NCI-H1436 (cell line): ENCODE measurements at places on chromosomes 2 and 18.

GRCh38 chr2:223414646-223415045 is 187.5 kb downstream of the SCG2 start:
- no peak for DNase-seq

- DNase-seq = peak; percentile 51
Measured at GRCh38 chr2:27428978-27429541, 629 bp downstream of the NRBP1 start.

DNA sequence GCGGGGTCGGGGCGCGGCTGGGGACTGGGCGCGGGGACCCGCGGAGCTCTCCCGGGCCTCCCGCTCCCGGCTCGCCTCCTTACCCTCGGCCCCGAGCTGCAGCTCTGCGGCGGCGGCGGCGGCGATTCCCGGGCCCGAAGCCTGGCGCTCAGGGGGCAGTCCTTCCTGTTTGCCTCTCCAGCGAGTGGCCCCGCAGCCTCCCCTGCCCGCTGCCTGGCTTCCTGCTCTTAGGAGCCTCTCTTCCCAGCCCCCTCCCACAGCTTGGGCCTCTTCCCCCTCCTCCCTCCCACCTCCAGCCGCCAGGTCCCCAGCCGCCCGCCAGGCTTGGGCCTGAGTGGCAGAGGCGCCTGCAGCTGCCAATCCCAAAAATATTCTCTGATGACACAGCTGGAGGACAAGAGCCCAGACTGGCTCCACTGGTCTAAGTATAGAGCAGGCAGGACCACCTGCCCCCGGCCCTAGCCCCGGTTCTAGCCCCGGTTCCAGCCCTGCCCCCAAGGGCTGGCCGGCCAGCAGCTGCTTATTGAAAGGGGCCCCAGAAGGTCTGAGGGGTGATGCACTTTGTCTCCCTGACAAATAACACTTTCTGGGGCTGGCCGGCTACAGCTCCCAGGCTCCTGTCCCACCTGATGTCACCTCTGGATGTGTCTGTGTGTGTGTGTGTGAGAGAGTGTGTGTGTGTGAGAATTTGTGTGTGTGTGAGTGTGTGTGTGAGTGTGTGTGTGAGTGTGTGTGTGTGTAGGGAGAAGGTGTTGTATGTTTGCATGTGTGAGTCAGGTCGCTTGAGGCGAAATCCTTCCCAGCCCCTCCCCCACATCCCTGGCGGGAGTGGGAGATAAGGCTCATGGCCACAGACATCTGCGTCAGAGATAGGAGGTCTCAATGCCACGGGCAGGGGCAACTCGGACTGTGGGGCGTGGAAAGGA is at the start of gene OBSL1:
Gene OBSL1, minus strand, starts transcription at position 229 of the 926 bp plus-strand sequence. CDS start 307 bp downstream, outside the sequence.
- peak; percentile 71 for DNase-seq

GRCh38 chr18:62460851-62461300 is 61.9 kb upstream of the ZCCHC2 start:
- no peak for DNase-seq

DNA sequence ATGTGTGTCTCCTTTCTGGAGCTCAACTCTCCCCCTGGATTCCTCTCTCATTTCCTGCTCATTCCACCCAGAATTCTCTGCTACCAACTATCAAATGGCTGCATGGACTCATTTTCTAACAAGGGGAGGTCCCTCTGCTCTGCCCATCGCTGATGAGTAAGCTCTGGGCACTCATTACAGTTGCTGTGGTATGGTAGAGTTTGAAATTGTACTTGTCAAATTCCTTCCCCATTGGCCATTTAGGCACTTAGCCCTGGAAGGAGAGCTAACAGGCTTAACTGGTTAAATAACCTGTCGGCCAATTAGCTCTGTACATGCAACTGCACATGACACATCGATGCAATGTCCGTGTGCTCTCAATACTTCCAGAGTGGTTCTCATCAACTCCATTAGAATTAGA is 20.4 kb downstream of the COL6A3 start:
- no peak for DNase-seq

DNA sequence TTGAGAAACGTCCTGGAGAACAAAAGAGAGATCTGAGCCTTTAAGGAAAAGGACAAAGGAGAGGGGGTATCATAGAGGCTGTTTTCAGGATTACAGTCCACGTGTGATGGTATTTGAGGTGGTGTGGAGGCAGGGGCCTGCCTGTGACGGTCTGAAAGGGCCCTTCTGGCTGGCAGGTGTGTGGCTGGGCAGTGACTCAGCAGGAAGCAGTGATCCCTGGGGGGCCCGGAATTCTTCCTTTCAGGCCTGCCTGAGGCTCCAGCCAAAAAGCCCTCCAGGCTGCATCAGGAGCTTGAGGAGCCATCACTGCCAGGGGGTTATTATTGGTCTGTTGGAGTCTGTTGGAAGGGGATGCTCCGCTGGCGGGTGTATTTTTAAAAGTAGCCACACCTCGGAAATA is 97.2 kb upstream of the TMEM18 start:
- no peak for DNase-seq

- DNase-seq = no peak
Measured at GRCh38 chr2:68994864-68995263, 18.1 kb upstream of the ANTXR1 start.

- no peak for DNase-seq
Measured at GRCh38 chr2:30127016-30127893, 19.6 kb upstream of the YPEL5 start.

- DNase-seq = no peak
Measured at GRCh38 chr2:102366406-102367112, 11.0 kb downstream of the IL18R1 start.

DNA sequence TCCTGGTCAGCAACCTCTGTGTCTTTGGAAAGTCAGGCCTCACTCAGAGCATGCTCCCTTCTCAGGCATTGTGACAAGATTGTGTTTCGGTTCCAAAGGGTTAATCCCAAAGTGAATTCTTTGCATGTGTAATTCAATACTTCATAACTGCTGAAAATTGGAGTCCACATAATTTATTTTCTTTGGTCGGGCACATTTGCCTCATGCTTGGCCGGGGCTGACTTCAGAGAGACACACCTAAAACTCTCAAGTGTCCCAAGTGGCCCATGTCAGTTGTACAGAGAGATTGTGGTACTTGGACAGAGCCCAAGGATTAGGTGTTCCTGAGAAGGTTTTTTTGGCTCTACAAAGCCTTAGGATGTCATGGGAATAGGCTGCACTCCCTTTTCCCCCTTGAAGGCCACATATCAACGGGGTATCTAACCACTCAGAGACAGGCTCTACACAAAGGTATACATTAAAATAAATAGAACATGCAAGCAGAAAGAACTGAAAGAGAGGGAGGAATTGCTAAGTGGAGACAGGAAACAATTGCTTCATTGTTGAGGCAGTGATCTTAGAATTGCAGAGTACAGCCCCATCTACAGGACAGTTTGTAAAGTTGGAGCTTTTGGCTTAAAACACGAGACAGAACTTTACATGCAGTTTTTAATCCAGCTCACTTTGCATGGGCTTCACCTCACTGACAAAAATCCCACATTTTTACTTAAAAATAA is 1232.3 kb upstream of the ZEB2 start:
- peak; percentile 48 for DNase-seq

DNA sequence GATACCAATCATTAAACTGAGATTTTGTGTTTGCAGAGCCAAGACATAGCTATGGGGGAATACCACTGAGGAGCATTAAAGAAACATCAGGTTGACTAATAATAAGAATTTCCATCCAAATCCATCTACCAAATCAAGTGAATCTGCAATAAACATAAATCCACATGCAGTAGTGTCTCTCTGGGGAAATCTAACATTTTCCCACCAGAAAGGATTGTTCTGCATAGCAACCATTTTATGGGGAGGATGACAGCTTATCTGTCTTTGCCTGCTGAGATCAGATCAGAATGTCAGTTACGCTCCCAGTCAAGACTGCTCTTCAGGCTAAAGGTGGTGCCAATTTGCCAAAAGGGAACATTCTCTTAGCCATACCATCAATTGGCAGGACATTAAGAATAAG is 1098.9 kb upstream of the CHAC2 start:
- DNase-seq = no peak

GRCh38 chr2:195051401-195051800 is 605.6 kb upstream of the SLC39A10 start:
- DNase-seq = no peak

DNA sequence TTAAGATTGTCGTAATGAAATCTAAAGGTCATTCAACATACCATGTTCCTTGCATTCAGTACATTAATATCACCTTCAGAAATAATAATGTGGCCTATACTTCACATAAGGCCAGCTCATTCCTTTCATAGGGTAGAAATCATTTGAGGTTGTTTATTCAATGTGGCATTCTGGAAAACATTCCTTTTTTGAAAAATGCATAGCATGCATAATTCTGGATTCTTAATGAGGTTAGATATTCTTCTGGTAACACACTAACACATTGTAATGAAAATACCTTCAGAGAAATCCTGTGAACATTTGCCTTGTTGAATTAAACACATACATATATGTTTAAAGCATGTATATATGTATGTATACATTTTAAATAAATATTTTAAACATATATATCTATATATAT is 204.6 kb upstream of the KCNH7 start:
- DNase-seq = no peak

GRCh38 chr2:47908682-47909081 is 2.4 kb upstream of the FBXO11 start:
- no peak for DNase-seq

- no peak for DNase-seq
Measured at GRCh38 chr2:168614172-168615018, 158.3 kb downstream of the CERS6 start.

DNA sequence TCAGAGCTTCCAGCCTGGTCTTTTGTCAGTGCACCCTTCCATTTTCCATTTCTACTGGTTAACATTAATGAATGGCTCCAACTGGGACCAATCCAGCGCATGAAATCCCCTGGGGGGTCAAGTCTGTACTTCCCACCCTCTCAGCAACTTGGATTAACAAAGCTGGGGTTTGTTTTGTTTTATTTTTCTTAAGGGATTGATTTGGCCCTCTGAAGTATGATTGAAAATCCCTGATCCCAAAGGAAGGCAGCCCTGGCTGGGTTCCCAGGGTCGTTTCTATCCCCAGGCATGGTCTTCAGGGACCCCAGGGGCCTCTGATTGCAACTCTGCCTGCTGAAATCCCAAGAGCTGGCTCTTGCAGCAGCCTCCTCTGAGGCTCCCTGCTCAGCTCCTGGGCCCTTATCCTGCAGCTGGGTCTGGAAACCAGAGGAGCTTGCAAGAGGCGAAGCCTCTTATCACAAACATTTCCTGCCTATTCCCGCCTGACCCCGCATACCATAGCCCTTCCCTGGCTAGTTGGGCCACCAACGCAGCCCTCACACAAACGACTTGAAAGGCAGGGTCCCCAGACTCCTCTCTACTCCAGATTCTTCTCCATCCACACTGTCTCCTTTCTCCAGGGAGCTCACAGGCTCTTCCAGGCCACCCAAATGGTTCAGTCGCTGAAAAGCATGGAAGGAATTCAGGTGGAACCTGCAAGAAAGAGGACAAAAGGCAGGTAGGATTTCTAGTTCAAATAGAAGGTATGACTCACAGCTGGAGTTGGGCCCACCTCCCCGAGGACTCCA is 109.7 kb upstream of the PKDCC start:
- DNase-seq = no peak

- DNase-seq = no peak
Measured at GRCh38 chr2:10007921-10008808, 35.2 kb upstream of the KLF11 start.

GRCh38 chr18:75036917-75037688 is 171.8 kb downstream of the PTGR3 start:
- DNase-seq = no peak

GRCh38 chr2:150520887-150521664 is 33.6 kb upstream of the RND3 start:
- DNase-seq = no peak

DNA sequence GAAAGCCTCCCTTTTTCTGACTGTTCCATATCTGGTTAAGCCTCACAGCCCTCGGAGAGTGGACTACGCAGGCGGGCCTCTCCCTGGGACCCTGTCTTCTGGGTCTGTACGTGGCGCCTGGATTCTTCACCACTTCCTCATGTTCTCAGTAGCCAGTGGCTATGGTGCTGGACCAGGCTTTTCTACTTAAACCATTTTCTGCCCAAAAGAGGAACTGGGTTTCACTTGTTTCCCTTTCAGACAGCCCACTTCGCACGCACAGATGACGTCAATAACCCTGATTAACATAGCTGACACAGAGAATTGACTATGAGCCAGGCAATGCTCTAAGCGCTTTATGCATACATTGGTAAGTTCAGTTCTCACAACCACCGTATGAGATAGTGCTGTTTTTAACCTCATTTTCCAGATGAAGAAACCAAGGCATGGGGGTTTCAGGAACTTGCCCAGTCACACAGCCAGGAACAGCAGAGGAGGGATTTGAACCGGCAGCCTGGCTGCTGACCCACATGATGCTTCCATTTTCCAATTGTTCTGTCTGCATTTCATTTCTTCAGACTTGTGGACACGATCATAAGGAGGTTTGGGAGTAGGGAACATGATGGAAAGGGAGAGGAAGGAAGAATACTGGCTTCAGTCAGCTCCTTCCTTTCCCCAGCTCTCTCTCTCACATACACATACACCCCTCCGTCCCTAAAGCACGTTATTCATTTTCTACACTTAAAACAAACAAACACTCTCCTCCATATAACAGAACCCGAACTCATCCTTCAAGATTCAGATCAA is 41.7 kb downstream of the MYOM1 start:
- no peak for DNase-seq

- no peak for DNase-seq
Measured at GRCh38 chr2:239765076-239765845, 259.9 kb downstream of the NDUFA10 start.

DNA sequence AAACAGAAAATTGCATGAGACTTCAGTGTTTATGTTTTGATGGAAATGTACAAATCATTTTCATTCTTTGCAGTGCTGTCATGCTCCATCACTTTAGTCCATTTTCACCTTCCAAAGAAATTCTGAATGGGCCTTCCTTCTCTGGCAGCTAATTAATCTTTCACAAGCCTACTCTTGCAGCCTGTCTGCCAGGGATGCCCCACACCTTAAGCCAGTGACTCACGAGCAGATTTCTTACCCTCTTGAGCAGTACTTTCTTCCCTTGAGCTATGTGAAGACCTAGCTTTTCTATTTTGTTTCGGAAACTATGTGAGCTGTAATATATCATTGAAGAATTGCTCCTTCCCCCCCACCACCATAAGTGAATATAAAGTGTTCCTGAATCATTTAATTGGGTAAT is 404.3 kb upstream of the VWC2L start:
- DNase-seq = no peak

DNA sequence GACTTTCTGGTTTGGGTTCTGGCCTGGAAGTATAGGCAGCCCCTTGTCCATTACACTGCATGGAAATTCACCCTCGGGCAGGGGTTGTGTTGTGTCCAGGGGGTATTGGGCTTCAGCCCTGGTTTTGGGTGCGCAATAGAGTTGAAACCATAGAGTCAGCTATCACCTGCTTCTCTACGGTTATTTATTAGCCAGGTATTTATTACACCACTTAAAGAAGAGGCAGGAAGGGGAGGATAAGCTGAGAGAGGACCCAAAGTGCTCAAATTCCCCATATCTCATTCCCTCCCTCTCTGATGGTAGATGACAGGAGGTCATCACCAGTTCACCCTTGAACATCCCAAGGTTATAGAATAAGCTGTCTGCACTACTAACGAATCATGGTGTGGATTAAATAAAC is 133.4 kb downstream of the HRH4 start:
- no peak for DNase-seq

- DNase-seq = no peak
Measured at GRCh38 chr18:23618862-23619387, 32.6 kb upstream of the NPC1 start.
